ENCODE measurements at places on chromosomes 12 and 14.

DNA sequence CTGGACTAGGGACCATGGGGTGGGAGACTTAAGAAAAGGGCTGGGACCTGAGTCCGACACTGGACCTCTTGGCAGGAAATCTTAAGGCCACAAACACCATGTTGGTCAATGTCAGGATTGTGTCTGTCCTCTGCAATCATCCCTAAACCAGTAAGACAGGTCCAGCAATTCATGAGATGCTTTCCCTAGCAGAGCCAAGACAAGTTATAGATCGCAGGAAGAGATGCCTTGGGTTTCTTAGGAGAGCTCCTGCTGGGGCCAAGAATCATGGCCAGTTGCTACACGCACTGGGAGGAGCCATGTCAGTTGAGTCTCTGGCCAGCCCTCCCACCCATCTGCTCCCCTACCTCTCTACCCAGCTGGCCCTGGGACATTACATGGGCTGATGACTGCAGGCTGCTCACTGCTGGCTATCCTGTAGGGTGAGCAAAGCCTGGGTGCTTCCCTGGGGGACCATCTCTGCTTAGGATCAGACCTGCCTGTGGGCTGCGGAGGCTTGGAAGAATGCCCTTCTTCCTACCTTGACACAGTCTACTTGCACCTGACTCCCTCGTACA is 14.2 kb downstream of the PLEKHH1 start:
- no peak for DNase-seq

- no peak for DNase-seq
Measured at GRCh38 chr14:104442631-104443390, 136.8 kb upstream of the C14orf180 start.

- no peak for DNase-seq
Measured at GRCh38 chr12:61956545-61956944, 303.7 kb upstream of the USP15 start.

DNA sequence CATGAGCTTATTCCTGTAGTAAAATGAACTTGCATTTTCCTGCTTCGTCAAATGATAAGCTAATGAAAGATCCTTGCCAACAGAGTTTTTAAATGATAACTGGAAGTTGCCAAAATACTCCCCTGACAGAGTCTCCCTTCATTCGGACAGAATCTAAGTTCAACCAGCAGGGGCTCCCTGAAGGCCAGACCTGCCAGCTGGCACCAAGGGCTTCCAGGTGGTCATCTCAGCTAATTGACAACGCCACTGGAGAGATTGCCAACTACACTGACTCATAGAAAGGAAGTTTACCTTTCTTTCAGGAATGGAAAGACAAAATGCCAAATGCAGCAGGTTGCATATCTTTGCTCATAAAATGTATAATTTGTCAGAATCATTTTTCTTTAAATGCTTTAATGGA is 462.8 kb downstream of the GXYLT1 start:
- DNase-seq = no peak

DNA sequence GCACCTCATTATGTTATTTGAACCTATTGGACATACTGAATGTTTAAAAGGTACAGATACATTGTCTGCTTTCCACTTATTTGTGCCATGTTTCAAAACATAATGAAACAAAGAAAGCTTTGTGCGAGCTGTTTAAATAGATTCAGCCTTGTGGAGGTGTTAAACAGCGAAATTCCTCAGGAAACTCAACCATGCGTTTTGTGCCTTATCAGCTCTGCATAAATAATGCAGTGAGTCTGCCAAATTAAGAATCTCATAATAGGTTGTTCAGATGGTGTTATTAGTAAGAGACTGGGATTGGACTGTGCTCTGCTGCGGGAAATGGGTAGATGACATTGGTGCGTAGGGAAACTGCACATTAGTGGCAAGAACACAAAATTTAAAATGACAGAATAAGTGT is 163.7 kb upstream of the CLEC14A start:
- DNase-seq = no peak

- no peak for DNase-seq
Measured at GRCh38 chr14:100674428-100674827, 52.3 kb upstream of the DLK1 start.

- no peak for DNase-seq
Measured at GRCh38 chr12:122063694-122064024, 14.9 kb upstream of the MLXIP start.

- DNase-seq = peak; percentile 22
Measured at GRCh38 chr12:25958428-25959070, at the start of gene RASSF8. RASSF8 (plus strand) TSS chr12:25958682; CDS start chr12:26055344, 96,662 bp downstream.

- no peak for DNase-seq
Measured at GRCh38 chr14:71070169-71070568, 162.9 kb downstream of the PCNX1 start.

- DNase-seq = no peak
Measured at GRCh38 chr12:90627180-90627896, 327.6 kb downstream of the CCER1 start.

DNA sequence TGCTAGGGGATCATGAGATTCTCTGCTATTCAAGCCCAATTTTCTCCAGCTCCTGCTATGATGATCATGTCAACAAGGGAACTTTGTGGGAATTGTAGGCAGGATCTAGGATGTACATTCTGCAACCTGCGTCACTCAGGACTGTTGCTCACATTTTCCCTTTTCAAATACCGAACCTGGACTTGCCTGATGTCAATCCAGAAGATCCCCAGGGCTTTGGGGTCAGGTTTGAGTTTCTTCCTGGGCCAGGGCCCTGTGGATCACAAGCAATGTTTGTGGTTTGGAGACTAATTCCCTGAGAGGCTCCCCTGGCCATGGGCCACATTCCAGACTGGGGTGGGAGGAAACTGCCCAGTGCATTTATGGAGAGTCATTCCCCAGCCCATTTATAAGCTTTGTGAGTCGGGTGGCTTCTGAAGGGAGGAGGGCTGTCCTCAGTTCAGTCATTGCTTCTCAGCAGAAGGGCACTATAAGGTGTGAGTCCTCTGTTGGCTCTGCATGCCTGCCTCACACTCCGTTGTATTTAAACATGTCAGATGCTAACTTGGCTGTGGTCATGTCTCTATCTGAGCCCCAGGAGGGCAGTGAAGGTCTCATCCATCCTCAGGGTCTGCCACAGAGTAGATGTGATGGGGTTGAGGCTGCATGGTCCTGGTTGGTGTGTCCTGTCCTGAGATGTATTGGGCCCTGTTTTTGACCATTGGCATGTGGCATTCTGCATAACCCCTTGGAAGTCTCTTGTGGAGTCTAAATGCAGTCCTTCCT is 6.5 kb downstream of the KRT86 start:
- no peak for DNase-seq

DNA sequence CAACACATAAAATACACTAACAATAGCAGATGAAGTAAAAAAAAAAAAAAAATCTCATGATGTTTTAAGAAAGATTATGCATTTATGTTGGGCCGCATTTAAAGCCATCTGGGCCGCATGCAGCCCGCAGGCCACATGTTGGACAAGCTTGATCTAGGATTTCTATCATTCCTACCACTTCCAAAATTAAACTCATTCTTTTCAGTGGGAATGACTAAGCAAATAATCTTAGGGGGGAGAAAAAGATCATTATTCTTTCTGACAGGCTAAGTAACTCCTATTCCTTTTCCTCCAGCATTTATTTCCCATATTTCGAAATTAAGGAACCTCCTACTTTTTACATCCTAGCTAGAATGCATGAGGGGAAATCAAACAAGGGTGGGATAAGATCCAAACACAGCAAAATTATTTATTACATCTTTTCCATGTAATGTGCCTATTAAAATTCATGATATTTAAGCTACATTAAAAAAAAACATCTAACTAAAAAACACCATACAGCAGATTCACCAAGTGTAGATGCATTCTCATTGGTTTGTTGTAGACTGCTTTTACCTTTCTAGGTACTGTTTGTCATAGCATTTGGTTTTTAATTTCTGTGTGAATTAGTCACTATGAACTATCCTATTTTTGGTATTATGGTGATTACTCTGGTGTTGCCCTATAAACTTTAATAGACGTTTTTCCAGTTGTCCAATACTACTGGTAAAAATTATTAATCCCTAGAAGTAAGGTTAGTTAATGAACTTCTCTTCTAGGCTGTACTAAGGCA is 76.1 kb downstream of the RASSF8 start:
- no peak for DNase-seq

GRCh38 chr12:104569346-104570173 is 112.8 kb downstream of the CHST11 start:
- DNase-seq = peak; percentile 89

DNA sequence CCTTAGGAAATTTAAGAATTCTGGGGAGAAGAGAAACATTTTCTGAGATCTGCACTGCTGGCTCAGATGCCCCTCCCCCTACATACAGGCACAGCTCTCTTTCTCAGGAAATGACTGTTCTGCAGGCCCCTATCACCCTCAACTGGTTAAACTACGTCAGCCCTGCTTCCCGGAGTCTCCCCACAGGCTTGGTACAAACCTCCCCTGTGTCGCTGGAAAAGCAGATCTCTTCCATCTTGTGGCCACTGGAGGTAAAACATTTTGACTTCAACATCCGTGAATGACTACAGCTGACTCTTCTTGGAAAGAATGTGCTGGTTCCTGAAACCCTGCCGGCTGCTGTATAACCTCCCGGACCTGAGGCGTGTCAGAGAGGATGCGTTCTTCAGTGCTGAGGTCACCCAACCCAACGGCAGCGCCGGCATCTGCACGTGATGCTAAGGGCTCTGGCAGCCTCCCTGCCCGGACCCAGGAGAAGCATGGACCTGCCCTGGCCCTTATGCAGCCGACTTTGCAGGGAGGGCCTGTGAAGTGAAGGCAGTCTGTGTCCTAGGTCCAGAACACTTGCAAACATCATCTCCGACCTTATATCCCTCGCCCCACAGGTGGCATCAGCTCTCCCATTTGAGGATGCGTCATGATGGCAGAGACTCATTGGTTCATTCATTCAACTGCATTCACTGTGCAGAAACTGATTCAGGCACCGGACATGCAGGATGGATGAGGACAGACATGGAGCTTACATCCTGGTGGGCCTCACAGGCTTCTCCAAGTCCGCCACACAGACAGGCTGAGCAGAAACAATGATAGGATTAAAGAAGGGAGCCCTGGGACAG is 129.2 kb downstream of the GCH1 start:
- peak; percentile 96 for DNase-seq

- DNase-seq = no peak
Measured at GRCh38 chr12:19744705-19745218, 305.5 kb downstream of the AEBP2 start.

- DNase-seq = peak; percentile 12
Measured at GRCh38 chr12:19893514-19893913, 454.2 kb downstream of the AEBP2 start.

GRCh38 chr12:12266873-12267741 is at the start of gene LRP6:
LRP6 (minus strand) TSS chr12:12267044; CDS start chr12:12266735, 309 bp downstream.
- peak; percentile 60 for DNase-seq

DNA sequence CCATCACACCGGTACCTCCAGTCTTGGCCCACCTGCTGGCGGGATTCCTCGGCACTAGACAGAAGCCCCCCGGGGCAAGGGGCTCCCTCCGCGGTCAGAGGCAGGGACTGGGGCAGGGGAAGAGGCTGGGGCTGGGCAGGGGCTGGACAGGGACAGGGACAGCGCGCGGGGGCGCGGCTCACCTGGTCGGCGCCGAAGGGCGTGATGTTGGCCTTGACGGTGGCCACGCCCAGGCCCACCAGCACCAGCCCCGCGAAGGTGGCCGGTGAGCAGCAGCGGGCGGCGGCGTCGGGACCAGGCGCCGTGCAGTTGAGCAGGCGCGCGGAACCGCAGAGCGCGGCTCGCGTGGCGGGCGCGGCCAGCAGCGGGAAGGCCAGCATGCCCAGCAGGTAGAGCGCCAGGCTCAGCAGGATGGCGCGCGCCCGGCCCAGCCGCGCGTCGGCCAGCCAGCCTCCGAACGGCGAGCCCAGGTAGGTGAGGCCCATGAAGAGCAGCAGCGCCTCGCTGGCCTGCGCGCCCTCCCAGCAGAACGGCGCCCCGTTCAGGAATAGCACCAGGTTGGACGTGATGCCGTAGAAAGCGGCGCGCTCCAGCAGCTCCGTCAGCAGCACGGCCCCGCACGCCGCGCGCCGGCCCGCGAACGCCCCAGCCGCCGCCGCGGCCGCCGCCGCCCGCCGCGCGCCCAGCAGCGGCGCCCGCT is 392 bp downstream of the SLC15A4 start:
- peak; percentile 21 for DNase-seq

DNA sequence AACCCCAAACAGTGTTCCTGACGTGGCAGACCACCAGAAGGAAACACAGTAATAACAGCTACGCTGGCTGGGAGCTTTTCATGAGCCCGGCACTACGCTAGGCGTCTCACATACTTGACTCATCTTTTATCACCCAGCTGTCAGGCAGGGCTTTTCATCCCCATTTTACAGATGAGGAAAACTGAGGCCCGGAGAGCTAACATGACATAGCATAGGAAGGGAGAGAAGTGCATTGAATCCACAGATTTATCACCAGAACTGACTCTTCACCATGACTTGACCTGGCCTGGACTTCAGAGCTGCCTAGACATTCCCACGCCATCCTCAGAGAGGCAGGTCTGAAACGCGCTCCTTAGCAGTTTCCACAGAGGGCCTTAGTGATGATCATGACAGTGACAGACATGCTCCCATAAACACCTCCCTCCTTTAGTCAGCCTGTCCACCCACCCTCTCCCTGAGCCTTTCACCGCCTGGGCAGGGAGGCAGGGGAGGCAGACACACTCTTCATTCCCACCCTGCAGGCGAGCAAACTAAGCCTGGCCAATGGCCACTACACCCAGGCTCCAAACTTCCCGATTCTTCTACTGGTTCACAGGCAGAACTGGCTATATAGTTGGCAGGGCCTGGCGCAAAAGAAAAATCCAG is 56.2 kb downstream of the RBM19 start:
- no peak for DNase-seq

DNA sequence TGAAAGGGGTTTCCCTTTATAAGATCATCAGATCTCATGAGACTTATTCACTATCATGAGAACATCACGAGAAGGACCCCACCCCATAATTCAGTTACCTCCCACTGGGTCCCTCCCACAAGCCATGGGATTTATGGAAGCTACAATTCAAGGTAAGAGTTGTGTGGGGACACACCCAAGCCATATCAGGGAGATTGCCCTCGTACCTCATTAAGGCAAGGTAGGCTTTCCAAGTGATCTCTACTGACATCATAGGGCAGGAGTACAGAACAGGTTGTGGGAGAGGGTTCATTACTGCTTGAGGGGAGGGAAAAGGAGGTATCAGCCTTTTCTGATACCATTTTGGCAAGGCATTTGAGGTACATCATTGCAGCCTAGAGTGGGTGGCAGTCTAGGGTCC is 524.6 kb downstream of the PRKD1 start:
- DNase-seq = no peak

- no peak for DNase-seq
Measured at GRCh38 chr12:72110937-72111650, 161.1 kb upstream of the TRHDE start.

DNA sequence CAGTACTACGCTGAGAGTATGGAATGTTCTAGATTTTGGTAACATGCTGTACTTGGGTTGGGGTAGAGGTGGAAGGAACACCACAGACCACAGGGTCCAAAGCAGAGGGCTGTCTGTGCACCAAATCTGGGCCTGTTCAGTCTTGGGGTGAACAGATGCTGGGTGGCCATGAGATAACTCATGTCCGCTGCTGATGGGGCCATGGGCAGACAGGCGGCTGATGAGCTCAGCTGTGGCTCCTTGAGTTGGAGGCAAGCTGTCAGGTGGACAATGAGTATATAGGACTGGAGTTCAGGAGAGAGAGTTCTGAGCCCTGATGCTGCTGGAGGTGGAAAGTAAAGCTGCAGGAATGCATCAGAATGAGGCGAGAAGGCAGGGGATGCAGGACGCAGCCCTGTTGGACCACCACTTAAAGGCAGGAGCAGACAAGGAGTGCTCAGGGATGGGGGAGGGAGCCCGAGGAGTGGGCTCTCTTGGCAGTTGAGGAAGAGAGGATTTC is 6.2 kb downstream of the SMIM41 start:
- DNase-seq = no peak

- DNase-seq = no peak
Measured at GRCh38 chr12:66197495-66197921, 8.5 kb downstream of the IRAK3 start.

GRCh38 chr14:24310646-24311604 is at the start of gene LTB4R:
LTB4R (plus strand) TSS chr14:24311502; CDS start chr14:24315652, 4,150 bp downstream.
- DNase-seq = peak; percentile 69
